ENCODE measurements at places on chromosomes 6 and 20.

DNA sequence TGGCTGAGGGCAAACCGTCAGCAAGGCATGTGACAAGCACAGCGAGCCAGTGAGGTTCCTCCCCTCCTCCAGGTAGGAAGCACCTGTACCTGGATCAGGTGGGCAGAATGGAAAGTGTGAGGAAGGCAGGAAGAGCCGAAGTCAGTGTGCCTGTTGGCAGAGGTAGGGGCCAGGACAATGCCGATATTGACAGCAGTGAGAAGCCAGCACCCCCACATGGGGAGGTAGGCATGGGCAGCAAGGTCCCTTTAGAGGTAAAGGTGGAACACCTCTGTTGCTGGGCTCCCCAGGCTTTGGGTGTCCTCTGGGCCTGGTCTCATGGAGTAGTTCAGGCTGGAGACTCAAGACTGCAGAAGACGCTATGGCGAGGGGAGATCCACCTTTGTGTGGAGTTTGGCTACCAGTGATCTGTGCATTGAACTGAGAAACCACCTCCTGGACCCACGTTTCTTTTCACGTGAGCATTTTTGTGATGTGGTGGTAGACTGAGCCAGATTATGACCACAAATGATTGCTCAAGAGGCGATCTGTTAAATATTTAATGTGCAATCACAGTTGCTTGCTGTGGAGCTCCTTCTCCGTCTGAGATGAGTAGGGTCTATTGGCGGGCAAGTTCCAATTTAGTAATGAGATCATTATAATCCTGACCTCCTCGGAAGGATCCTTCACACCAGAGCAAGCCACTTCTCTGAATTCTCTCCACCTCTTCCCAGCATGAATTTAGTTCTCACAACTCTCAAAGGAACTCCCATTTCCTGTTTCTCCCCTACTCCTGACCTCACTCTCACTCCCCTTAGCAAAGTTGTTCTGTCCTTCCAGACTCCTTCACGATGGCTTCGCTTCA is 174.8 kb downstream of the CDH26 start:
- DNase-seq, result no peak

DNA sequence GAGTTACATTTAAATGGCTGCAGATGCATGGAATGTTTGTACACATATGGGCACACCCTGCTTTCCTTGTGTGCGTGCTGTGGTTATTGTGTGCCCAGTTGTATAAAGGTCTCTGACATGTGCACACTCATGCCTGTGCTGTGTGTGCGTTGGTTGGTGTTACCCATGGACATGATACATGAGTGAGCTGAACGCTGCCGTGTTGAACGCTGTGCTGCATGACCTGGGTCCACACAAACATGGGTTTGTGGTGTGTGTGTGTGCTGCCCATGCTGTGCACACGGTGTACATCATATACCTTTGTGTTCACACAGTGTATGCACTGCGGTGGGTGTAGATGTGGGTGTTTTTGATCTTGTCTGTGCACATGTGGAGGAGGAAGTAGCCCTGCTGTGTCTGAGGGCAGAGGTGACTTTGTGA is 54.4 kb downstream of the TOX2 start:
- no peak for DNase-seq

DNA sequence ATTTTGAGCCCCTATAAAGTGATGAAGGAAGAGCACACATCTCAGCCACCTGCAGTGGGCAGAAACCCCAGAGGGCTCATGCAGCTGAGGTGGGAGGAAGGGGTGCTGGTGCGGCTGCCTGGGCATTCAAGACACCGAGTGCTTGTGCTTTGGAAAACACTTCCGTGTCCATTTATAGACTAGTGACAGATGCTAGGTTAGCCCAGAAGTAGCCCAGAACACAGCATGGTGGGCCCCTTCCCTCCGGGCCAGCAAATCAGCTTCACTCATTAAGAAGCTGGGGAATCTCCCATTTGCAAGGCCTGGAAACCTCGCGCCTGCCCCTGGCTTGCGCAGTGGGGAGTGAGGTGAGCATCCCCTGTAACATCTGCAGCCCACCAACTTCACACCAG is 12.9 kb downstream of the BEND3 start:
- no peak for DNase-seq

GRCh38 chr6:95815389-95816056 is 200.3 kb upstream of the FUT9 start:
- no peak for DNase-seq

DNA sequence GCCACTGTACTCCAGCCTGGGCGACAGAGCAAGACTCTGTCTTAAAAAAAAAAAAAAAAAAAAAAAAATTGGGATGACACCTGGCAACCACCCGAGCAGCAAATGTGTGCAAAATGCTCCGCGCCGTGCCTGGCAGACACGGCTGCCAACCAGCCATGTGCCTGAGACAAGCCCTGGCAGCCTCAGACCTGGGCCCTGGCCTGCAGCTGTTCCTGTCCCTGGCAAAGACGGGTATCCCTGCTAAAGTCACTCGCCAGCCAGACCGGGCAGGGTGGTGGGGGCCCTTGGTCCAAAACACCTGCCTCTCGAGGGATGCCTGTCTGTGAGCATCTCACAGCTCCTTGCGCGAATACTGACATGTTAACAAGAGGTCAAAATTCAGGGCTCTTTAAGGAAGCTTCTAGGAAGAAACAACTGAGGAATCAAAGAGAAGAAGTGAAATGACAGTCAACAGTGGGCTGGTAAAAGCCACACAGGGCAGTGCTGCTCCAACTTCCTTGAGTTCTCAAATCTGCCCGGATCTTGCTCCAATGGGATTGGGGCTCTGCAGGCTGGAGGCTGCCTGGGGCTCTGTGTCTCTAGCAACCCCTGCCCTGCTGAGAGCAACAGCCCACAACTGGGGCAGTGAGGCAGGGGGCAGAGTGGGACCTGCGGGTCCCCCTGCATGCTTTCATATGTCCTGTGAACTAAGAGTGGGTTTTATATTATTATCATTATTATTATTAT is 53.4 kb downstream of the SYTL3 start:
- DNase-seq, result no peak

DNA sequence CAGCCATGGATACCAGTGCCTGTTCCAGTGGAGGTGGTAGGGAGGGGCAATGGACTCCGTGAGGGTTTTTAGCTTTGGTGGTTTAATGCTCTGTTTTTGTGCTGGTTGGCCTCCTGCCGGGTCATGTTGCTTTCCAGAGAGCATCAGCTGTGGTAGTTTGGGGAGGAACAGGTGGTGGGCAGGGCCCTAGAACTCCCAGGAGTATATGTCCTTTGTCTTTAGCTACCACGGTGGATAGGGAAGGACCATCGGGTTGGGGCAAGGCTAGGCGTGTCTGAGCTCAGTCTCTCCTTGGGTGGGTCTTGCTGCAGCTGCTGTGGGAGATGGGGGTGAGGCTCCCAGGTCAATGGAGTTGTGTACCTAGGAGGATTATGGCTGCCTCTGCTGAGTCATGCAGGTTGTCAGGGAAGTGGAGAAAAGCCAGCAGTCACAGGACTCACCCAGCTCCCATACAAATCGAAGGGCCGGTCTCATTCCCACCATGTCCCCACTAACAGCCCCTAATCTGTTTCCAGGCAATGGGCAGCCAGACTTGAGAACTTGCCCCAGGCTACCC is 38.9 kb downstream of the MRAP2 start:
- DNase-seq, result no peak

DNA sequence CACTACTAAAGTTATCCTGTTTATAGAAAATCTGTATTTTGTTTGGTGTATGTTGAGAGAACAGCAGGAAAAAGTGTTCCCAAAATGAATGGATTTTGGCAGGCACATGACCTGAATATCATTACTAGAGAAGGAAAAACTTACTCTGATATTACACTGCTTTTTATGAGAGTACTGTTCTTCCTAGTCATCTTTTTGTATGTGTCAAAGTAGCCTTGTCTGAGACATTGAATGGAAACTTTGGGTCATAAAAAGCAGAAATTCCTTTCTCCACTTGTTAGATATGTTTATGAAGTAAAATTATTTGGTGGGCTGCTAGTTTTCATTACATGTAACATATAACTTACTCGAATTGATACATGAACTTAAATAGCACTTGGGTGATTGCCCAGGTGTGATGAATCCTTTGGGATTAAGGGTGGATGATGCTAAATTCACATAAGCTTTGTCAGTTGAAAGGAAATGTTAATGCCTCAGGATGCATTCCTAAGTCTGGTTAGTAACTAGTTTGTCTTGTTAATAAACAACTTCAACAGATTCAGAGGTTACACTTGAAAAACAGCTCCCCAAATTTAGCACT is 206.7 kb downstream of the CENPW start:
- no peak for DNase-seq

DNA sequence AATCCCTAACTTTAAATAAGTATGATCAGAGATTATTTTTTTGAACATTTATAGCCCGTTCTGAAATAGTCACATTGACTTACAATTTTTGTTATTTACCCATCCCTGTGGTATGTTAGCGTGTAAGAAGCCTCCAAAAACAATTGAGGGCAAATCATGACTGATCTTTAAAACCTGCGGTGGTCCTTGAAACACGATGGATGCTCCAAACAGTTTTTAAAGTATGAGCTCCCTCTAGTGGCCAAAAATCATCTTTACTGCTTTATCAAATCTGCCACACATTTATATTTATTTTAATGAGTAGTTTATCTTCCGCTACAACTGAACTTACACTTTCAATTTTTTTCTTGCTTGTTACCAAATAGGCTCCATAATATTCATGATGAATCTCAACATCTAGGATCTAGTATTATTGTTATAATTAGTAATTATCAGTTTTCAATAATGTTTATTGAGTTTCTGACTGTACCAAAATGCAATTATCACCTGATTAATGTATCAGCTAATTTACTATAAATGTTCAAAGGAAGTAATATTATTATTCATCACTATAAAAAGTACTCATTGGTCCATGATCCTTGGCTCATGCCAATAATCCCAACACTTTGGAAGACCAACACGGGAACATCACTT is 52.2 kb downstream of the MARCKS start:
- DNase-seq, result no peak

GRCh38 chr20:33817411-33817810 is 6.3 kb downstream of the CHMP4B start:
- no peak for DNase-seq

DNA sequence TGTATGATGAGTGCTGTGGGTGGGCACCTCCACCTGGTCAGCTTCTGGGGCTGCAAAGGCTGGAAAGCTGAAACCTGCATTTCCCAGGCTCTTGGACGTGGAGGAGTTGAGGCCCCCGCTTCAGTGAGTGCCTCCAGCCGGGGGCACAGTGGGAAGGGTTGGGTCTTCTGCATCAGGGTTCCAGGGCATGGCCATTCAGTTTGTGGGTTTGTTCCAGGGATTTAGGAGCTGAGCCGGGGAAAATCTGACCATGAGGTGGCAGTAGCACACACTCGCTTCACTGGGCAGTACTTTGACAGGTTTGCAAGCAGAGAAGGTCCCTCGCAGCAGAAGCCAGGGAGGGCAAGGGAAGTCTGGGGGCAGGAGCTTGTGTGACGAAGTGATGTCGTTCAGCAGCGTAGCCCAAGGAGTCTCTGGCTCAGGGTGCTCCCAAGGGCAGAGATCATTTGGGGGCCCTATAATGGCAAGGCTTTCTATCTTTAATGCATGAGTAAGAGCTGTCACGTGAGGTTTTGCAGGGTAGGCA is 69.5 kb upstream of the SULF2 start:
- DNase-seq, result no peak

DNA sequence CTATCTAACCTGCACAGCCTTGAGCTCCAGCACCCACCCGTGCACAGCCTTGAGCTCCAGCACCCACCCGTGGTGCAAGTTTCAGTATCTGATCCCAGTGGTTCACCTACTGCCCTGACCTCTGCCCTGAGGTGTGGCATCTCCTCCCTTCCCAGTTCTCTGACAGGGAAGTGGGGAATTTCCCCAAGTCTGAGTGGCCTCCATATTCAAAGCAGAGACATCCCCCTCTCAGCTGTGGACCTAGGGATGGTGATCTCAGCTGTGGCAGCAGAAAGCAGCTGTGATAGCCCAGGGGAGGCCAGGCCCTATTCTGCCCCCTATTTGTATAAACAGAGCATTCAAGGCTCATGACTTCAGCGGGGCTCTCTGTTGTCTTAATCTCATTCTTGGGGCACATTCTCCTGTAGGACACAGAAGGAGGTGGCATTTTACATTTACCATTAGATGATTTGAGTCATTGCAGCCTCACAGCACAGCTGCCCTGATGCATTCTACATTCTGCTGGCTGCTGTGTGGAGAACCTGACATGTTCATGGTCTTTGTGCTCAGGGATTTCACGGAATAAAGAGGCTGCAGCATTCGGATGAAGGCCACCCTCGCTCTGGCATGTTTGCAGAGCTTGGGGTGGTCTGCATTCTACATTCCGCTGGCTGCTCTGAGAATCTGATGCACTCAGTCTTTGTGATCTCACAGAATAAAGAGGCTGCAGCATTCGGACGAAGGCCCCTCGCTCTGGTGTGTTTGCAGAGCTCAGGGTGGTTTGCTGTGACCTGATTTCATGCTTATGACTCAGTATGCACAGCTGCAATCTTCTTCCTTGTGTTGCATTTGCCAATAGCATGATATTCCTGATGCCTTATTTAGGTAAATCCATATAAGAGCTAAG is 16.9 kb downstream of the GPR31 start:
- DNase-seq, result no peak

- DNase-seq, result no peak
Measured at GRCh38 chr20:9397928-9398327, 116.5 kb upstream of the LAMP5 start.

GRCh38 chr6:35562060-35562459 is 49.4 kb upstream of the TULP1 start:
- no peak for DNase-seq

DNA sequence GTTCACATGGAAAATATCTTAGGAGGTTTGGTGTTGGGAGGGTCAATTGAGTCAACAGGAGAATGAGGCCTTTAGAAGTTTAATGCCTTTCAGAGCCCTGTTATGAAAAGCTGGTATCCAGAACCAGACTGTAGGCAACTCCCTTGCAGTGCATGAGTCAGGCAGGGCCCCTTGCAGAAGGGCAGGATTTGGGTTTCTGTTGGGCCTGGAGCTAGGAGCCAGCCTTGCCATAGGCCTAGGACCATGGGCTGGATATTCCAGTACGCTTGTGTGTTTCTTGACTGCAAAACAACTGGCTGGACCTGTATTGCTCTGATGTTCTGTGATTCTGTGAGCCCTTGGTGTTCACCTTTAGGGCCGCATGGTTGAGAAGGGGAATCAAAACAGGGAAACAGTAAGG is 350.9 kb upstream of the PRND start:
- DNase-seq, result no peak

DNA sequence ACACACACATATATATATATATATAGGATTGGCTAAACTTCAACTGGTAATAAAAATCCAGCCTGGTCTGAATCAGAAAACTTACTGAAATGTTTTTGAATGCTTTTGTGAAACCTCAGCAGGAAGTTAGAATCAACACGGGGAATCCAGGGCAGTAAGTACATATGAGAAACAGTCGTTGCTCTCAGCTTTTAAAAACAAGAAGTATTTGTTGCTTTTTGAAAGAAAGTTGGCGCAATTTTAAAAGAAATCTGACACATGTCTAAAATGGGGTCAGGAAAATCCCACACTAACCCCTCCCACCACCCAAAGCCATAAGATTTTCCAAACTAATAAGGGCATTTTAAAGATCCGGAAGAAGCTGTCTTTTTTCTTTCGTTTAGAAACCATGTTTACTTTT is 11.5 kb upstream of the CCDC170 start:
- DNase-seq, result no peak

- no peak for DNase-seq
Measured at GRCh38 chr20:58514321-58515232, 622 bp downstream of the APCDD1L start.

- DNase-seq, result no peak
Measured at GRCh38 chr6:144888621-144889020, 603.5 kb downstream of the UTRN start.

Data from activated CD4-positive, alpha-beta T cell treated with anti-CD3 and anti-CD28 coated beads, Interleukin-2, amount 50 U/mL, for 1 hour (primary cell).